ENCODE measurements at places on chromosomes 3 and 15.

GRCh38 chr15:58295637-58296215 lies 136.1 kb upstream of the LIPC start:
- no peak for DNase-seq

DNA sequence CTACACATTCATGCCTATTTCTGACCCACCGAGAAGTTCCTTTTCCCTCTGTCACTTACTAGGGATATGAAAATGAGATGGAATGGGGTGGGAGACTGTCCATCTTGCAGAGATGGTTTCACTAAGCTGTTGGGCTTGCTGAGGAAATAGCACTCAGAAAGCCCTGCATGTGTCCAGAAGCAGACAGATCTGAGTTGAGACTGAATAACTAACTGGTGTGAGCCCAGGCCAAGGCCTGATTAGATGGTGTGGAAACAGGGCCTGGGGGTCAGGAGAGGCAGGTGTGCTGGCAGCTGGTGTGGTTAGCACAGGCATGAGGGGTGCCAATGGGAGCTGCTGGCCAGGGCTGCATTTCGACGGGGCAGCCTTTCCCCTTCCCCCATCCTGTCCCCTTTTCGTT lies 72.1 kb downstream of the CLSTN2 start:
- no peak for DNase-seq

GRCh38 chr15:95119041-95119610 lies 887.8 kb downstream of the MCTP2 start:
- DNase-seq = no peak

- no peak for DNase-seq
Observed at GRCh38 chr15:75966073-75966472, 46.2 kb downstream of the NRG4 start.

- DNase-seq = no peak
Observed at GRCh38 chr15:86327230-86327865, 247.7 kb downstream of the AGBL1 start.

GRCh38 chr3:82194870-82195269 lies 433.4 kb upstream of the GBE1 start:
- DNase-seq = no peak

DNA sequence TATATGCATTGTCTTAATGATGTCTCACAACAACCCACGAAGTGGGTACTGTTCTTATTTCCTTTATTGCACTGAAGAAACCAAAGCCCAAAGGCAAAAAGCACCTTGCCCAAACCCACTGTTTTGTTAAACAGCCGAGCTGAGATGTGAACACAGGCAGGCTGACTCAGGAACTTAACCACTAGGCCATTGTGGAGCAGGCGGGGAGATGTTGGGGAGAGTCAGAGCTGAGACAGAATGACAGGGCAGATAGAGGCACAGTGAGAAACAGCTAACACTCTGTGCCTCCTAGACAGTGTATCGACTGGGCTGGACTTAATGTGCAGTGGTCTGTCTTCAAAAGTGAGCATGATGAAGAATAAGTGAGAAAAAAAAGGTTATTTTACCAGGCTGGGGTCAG lies 56.5 kb downstream of the RPLP1 start:
- no peak for DNase-seq

GRCh38 chr3:24454856-24455255 lies 39.8 kb downstream of the THRB start:
- no peak for DNase-seq

DNA sequence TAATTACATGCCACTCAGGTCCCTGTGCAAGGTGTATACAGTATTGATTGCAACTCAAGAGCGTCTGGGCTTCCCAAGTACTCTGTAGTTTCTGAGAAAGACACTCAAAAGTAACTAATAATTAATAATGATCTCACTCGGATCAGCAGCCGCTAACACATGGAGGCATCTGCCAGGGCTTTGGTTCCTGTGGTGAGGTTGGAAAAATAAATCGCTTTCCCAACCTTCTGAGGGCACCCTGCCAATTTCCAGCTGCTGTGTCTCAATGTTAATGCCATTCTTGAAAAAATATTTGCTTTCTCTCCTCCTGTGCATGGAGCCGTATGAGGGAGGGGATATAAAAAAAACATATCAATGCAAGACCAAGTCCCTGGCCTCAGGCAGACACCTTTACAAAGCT lies 116.5 kb upstream of the SLC2A2 start:
- no peak for DNase-seq

DNA sequence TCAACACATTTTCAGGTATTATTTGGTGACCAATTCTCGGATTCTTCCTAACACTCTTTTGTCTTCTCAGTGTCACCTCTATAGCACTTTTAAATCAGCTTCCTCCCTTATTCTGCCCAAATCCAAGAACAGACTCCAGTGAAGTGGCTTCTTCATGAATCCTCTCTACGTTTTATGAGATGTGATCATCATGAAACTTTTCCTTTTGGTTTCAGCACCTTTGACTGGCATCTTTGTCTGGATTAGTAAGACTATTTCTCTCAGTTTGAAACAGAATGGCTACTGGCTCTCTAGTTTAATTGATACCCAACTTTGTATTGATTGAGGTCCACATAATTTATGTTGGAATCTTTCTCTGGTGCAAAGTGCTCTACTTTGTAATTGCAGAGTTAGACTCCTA lies 45.6 kb downstream of the CMC1 start:
- DNase-seq = no peak

DNA sequence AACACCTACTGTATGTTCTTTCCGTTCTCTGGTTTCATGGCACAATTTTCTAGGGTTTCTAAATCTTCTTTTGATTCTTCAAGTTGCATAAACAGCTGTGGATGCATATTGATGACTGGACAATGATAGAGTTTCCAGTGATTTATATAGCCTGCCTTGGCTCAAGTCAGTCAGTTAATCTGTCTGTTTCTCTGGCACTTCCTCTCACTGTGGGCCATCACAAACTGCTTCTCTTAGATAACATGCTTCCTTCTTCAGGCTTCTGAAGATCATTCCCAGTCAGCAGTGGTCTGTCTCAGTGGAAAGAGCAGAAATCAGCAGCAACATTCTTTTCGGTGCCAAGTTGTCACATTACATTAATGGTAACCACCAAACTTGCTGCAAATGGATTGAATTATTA lies 207.2 kb downstream of the RYR3 start:
- no peak for DNase-seq

GRCh38 chr3:105364128-105364527 lies 2.6 kb upstream of the ALCAM start:
- DNase-seq = no peak

Data from GM19239 (cell line).